ENCODE measurements at places on chromosomes 3 and 15. TPM values are rescaled to one million over a fixed set of nuclear protein-coding genes. Genes with fewer than 3 reads are reported as not detected.

Gene PDZRN3
- 47.5 TPM for total RNA-seq

DNA sequence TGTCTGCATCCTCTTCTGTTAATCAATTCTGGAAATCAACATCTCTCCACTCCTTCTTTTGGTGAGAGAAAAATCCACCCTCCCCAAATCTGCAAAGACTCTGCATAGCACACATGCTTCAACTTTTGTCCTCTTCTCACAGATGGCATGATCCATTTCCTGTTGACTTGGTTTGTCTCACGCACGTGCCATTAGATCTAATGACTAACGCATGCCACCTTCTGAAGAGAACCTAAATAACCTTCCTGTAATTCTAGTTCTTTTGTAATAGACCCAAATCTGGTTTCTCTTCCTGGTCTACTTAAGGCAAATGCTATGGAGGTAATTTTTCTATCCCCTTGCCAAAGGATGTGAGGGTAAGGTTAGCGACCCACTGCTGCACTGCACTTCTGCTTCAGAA lies 51.0 kb upstream of the ATOSA start:
- H3K27ac ChIP-seq, result no peak overlapping the region
- H3K4me1 ChIP-seq, result no peaks in the 10 kb centered on the region
- H3K36me3 ChIP-seq, result no peaks in the 10 kb centered on the region

- no peak overlapping the region for H3K27ac ChIP-seq
- H3K4me3 ChIP-seq, result no peak overlapping the region
- no peak for DNase-seq
- H3K4me1 ChIP-seq, result peaks cover 6% of the 10 kb centered on the region
- H3K36me3 ChIP-seq, result no peaks in the 10 kb centered on the region
These were observed 7.1 kb upstream of the LXN start for GRCh38 chr3:158679547-158680000.

DNA sequence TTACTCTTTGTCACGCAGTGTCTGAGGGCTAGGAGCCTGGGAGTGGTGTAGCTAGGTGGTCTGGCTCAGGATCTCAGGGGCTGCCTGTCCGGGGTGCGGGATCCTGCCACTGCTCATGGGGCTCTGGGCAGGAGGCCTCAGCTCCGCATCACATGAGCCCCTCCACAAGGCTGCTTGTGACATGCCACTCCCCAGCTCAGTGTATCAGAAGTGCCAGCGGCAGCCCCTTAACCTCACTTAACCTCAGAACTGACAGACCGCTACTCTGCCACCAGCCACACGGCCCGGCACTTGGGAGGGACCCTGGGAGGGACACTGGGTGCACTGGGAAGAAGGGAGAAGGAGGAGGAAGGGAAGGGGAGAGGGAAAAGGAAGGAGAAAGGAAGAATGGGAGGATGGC lies 87.9 kb downstream of the FBLN2 start:
- no peak overlapping the region for H3K27ac ChIP-seq
- H3K27me3 ChIP-seq, result no peaks in the 10 kb centered on the region
- no peak overlapping the region for H3K4me3 ChIP-seq
- no peaks in the 10 kb centered on the region for H3K36me3 ChIP-seq
- DNase-seq, result no peak

GRCh38 chr3:127728417-127729015 lies 55.8 kb downstream of the ABTB1 start:
- no peaks in the 10 kb centered on the region for H3K27me3 ChIP-seq
- peaks cover 3% of the 10 kb centered on the region for H3K36me3 ChIP-seq
- H3K4me1 ChIP-seq, result no peaks in the 10 kb centered on the region
- DNase-seq, result no peak
- no peak overlapping the region for H3K4me3 ChIP-seq

DNA sequence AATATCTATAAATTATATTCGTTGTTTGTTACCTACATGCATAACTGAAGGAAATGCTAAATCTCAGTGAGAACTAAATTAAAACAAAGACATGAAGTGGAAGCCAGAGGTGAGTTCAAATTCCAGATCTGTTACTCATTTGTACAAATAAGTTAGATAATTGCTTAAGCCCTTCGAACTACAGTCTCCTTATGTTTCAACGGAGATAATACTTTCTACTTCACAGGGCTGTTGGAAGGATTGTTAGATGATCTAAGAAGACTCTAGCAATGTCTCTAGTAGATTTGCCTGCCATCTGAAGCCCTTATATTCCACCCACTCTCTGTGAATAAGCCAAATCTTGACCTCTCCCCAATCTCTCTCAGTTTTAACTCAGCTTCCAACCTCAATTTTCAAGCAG lies 125.8 kb downstream of the P2RY1 start:
- H3K27ac ChIP-seq, result no peak overlapping the region
- DNase-seq, result peak; percentile 17
- no peak overlapping the region for H3K4me3 ChIP-seq
- H3K27me3 ChIP-seq, result no peaks in the 10 kb centered on the region
- H3K36me3 ChIP-seq, result no peaks in the 10 kb centered on the region

All from fibroblast of lung (primary cell).